ENCODE measurements at places on chromosomes 2 and 18.
A peak's percentile ranks its signal among the peaks of the same experiment; 100 is the strongest.

GRCh38 chr2:11377928-11378545 lies 33.6 kb upstream of the ROCK2 start:
- no peak for DNase-seq

- no peak for DNase-seq
Measured at GRCh38 chr2:235566415-235566814, 72.6 kb downstream of the AGAP1 start.

DNA sequence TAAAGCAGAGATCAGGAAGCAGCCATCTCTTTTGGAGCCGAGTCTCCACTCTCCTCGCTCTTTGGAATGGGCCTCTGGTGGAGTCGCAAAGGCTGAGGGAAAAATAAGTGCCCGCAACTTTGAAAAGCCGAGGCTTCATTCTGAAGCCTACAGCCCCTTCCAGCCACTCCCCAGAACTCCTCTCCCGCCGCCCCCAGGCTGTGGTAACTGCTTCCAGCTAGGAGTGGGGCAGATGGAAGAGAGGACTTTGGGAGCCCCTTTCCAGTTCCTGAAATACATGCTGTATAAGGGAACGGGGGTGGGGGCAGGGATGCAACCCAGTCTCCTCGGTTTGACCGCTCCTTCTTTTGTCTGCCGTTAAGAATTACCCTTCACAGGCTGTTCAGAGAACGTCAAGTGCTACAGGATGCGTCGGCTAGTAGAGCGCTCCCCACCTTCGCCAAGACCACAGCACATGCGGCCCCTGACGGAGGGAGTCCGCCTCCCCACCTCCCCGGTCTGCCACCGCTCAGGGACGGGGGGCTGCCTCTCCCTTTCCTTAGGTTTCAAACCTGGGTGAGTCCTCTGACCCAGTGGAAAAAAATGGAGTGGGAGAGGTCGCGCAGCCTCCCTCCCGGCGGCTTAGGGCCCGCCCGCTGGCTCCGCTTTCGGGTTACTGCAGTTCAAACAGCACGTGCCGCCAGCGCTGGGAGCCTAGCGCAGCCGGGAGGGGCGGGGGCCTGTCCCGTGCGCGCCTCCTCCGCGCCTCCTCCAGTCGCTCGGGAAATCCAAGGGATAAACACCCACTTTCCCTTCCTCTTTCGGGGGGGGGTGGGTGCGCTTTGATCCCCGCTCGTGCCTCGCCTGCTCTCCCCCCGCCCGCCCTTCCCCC lies 4.9 kb downstream of the CYP26B1 start:
- DNase-seq = no peak

- DNase-seq = no peak
Measured at GRCh38 chr2:225378984-225379383, 20.5 kb upstream of the NYAP2 start.

DNA sequence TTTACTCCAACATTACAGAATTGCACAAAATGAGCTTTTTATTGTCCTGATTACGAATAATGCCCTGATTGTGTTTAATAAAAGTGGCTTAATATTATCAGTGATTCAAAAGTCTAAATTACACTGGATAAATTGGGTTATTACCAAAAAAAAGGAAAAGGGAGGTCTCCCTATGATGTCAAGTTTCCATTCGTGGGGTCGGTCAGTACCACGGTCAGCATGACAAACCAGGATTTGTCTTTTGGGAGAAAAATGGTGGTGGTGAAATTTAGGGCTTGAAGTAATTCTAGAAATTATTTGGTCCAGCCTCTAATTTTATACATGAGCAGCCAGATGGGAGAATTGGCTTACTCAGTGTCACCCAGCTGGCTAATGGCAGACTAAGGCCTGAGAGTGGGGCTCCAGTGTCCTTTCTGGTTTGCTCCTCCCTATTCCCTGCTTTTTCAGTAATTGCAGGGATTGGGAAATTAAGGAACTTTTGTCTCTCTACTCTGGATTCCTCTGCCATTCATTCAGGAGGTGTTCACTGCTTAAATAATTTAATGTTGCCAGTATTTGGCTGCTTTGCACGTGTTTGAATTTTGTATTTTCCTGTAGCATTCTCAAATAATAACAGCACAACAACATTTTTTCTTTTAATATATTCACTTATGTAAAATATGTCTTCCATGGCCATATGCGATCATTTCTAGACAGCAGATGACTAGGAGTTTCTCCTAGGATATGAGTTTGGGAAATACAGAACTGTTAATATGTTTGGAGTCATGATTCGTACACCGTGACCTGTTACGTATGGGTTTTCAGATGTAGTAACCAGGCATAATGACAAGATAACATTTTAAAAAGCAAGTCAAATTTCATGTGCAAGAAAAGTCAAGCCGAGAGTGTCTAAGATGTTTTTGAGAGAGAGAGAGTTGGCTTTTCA lies 128.9 kb upstream of the NOSTRIN start:
- no peak for DNase-seq

GRCh38 chr2:236558036-236558435 lies 11.6 kb upstream of the ACKR3 start:
- DNase-seq = no peak

DNA sequence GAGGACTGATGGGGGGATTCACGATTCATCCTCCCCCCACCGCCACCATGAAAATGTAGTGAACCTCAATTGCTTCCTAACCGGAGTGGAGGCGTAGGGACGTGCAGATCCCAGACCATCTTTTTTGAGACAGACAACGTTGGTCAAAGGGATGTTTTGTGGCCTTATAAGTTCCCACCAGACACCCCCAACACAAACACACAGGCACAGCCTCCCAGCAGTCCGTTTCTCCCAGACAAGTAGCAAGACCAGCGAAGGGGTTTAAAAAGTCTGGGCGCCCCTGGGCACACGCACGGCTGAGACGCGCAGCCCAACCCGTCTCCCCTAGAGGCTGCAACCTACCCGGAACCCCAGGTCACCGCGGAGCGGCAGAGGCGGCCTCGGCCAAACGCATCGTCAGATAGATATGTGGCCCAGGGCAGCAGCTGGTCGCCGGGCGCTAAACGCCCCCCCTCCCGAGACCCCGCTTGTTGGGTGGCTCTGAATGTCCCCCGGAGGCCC lies 1.3 kb downstream of the GBX2 start:
- no peak for DNase-seq

DNA sequence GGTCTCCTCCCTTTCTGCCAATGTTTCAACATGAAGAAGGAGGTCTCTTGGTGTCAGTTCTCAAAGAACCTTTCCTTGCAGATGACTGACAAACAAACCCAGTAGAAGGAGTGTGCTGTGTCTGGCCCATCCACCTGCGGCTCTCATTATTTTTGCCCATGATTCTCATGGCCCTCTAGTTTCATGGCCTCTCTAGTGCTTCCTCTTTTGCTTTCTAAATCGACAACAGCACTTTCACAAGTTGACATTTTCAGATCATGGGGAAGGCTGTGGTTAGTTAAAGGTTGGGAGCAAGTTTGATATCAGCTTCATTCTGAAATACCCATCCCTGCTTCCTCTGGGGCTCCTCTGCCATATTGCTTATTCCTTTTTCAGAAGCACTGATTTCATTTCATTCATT lies 805.2 kb downstream of the SLC4A3 start:
- DNase-seq = no peak

DNA sequence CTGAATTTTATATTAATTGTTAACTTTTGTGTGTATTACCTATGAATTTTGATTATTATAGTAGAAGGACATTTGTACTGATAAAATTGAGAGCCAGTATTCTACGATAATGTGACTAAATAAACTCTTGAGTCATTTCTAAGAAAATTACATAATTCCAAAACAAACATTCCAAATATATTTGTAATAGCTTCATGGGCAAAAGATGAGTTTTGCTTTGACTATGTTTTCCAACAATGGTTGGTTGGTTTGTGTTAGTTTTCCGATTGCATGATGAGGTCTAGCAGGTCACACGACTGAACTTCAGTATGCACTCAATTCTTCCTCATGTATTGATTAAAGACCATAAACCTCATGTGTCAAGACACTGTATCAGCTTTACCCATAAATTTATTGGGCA lies 71.7 kb upstream of the WDR75 start:
- no peak for DNase-seq

DNA sequence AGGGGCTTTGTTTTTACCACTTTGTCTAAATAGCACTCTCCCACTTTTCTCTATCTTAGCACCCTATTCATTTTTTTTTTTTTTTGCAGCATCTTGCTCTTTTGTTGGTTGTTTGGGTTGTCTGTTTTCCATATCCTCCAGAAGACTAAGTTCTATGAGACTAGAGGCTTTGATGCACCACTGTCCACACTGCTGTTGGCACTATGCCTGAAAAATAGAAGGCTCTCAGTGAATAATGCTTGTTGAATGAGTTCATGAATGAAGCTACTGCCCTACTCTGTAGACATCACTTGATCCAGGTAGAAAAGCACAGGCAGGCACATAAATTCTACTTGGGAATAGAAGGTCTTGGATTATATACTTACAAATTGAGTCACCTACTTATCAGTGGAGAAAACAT lies 7.3 kb downstream of the IL1A start:
- DNase-seq = no peak

- no peak for DNase-seq
Measured at GRCh38 chr2:235227590-235227989, 266.3 kb upstream of the AGAP1 start.

DNA sequence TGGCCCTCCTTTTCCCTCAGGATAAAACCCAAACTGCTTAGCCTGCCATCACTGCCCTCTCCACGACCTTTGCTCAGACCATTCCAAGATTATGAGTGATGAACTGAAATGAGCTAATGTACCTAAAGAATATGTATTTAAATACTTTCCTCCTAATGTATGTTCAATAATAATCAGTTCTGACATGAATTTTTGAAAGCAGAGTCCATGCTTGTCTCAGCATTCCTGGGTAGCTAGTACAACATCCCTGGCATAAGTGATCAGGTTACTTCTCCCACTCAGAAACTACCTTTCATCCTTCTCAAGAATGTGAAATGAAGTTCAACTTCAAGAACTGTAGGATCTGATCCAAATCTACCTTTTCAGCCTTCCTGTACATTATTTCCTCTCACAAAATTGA lies 103.6 kb downstream of the UNC80 start:
- no peak for DNase-seq

GRCh38 chr2:30348825-30349224 lies 98.2 kb upstream of the LCLAT1 start:
- peak; percentile 46 for DNase-seq

- DNase-seq = no peak
Measured at GRCh38 chr18:48408111-48408726, 964 bp downstream of the ZBTB7C start.

DNA sequence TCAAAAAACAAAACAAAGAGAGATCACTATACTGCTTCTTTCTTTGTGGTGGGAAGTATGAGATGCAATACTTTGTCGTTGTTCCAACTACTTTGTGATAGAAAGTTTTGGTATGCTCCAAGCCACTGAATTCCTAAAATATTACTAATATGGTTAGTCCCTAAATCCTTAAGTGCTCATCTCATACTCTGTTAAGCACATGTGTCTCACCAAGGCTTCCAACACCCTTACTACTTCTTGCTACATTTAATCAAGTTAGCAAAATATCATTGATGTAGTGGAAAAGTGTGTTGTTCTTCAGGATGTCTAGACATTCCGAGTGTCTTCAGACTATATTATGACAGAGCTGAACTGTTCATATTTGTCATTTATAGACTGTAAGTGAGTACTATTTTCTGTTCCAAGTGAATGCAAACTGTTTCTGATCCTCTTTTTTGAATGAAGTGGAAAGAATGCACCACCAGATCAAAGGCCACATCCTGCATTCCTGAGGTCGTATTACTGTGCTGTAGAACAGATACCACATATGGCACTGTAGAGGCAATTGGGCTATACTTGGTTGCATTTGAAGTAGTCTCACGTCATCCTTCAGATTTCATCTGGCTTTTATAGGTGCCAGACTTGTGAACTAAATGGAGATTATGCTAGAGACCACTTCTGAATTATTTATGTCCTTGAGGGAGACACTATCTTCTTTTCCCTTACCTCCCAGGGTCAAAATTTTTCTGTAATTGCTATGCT lies 298.4 kb upstream of the ZNF521 start:
- DNase-seq = no peak

GRCh38 chr2:231866450-231866849 lies 59.7 kb downstream of the NPPC start:
- DNase-seq = no peak

- DNase-seq = no peak
Measured at GRCh38 chr2:86352727-86353221, 15.3 kb upstream of the REEP1 start.

- DNase-seq = no peak
Measured at GRCh38 chr18:49645841-49646351, 84.0 kb downstream of the LIPG start.

DNA sequence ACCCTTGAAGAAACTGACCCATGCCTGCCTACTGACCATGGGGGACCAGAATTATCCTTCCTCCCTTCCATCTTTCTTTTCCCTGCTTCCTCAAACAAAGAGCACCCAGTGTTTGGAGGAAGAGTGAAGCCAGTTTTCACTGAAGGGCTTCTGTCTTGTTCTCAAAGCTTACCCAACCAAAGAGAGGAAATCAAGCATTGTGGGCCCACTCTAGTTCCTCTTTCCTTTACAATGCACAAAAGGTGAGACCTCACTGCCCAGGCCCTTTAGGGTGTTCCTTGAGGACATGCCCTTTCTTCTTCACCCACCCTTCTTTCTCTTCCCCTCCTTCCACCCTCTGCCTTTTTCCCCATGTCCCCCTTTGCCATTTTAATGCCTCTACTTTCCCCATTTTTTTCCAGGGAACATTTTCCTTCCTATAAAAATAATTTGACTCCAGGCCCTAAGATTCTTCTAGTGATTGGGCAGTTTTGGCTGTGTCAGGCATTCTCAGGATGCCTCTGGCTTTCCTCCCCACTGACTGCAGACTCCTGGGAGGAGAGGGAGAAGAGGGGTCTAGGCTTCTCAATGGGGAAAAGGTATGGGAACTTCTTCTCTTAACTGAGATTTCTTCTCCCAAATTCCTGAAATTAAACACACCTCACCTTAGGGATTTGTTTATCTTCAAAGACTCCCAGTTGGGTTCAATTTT lies 126.6 kb upstream of the RMDN2 start:
- no peak for DNase-seq

Measured in T-helper 2 cell treated with Interferon-gamma antibody and Interleukin-4, amounts not matched to agents 5 μg/mL and 100 μg/mL, for 36 hours (primary cell).